ENCODE measurements at places on chromosomes 7 and 10.

DNA sequence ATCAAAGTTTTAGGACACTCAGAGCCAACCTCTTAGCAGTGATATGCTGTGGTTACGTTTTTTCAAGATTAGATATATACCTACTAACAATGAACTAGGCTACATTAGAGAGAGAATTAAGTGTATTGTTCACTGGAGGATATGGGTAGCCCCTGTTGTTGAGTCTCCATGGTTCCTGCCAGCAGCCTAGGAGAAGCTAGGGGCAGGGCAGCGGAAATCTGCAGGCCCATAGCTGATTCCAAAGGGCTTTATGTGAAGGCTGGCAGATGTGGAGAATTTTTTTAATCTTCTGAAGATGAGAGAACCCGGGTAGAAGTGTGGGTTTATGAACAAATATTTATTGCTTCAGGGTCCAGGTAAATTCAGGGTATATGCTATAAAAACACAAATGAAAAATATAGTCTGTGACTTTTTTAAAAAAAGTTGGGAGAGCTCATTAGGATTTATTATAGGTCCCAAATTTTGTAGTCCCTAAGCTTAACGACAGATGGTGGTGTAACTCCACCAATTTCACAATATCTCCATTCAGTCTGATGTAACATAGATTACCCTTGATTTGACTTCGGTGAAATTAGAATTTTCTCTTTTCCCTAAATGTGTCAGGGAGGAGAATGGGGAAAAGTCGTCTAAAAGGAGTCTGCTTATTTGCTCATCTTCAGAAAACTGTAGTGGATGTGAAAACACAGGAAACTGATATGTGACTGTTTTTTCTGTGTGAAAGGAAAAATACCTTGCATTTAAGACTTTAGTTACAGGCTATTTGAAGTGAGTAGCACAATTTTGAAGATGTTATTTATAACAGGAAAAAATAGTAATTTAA, 163.0 kb upstream of the PPP1R3A start:
- peak; percentile 71 for DNase-seq

DNA sequence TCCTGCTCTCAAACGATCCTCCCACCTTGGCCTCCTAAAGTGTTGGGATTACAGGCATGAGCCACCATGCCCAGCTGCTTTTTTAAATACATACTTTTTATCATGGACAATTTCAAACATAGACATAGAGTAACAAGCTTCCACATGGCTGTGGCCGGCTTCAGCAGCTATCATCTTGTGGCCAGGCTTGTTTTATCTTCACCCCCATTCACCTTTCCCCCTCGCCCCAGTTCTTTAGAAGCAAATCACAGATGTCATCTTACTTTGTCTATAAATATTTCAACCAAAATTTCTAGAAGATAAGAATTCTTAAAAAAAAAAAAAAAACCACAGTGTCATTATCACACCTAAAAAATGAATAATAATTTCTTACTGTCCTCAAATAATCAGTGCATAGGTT, 5.9 kb downstream of the FOXK1 start:
- no peak for DNase-seq

DNA sequence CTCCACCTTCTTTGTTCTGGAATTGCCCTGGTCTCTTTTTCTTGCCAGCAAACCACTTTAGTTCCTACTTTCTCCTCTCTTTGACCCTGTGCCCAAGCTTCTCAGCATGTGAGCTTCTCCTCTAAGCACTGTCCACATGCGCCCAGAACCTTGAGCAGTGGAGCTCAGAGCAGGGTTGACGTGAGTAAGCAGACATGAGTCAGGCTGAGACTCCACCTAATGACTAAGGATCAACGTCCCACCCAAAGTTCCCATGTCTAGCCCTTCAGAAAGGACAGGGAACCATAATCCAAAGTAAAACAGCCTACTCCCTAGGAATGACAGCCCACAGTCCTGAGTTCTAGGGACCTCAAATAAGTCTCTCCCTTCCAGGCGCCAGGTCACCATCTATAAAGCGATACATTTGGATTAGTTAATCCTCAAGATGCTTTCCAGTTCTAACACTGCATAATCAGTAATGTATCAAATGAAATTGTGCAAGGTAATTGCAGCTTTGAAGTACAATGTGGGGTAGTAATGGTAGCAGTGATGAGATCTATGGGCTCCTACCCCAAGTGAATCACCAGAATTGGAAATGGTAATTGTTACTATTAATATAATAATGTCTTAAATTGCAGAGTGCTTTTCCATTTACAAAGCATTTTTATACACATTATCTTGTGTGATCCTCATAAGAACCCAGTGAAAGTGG, 44.5 kb downstream of the KCNMA1 start:
- no peak for DNase-seq

DNA sequence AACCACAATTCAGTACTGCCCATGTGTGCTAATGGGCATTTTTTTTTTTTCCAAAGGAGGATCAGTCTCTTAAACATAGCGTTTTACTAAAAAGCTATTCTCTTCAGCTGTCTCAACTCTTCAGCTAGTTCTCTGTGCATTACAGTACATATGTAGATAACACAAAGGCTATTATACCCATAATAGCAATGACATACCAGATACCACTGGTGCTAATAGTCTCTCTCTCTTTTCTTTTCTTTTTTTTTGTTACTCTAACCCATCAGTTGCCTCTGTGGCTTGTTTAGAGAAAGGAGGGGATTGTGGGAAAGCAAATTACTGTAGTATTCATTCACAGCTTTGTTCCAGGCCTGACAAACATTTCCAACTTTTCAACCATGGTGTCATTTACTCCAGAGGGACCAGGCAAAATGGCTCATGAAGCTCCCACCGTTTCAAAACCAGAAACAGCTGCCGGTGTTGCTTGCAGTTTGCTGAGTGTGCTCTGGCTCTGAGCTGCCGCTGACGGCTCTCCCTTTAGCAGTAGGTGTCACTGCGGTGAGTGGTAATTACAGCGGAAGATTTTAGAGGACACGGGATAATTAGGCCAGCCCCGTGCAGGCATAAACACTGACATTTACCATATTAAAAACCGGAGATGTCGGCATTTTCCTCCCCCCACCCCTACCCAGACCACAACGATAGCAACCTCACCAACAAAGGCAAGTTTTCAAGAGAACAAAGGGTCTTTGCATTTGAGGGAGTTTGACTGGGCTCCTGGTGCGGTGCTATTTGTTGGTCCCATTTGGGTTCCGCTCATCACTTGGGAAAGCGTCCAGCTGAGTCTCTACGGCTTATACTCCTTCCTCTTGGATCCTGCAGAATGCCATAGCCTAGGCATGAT, 1005.5 kb downstream of the KCNMA1 start:
- no peak for DNase-seq

GRCh38 chr7:22420973-22421635, 64.2 kb upstream of the RAPGEF5 start:
- DNase-seq: peak; percentile 37

GRCh38 chr7:158649279-158649678, 55.3 kb downstream of the NCAPG2 start:
- peak; percentile 25 for DNase-seq

All from A673 (cell line).